ENCODE measurements at places on chromosomes 2 and 18.

GRCh38 chr2:29227935-29228675, 112.9 kb downstream of the CLIP4 start:
- DNase-seq, result no peak

DNA sequence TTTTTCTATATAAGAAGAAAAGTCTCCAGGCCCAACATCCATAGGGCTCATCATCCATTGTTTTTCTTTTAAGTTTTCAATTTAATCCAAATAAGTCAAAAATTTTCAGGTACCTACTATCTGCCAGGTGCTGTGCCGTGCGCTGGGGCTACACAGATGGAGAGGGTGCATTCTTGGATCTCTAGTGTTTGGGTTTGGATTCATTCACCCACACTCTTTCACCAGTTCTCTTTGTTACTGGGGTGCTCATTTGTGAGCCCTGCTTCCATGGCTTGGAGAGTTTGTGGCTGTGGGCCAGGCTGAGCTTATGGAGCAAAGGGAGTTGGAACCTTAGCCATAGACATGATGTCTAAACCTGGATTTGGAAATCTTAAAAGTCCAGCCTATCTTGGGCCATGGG, 51.0 kb downstream of the CDK15 start:
- DNase-seq, result no peak

DNA sequence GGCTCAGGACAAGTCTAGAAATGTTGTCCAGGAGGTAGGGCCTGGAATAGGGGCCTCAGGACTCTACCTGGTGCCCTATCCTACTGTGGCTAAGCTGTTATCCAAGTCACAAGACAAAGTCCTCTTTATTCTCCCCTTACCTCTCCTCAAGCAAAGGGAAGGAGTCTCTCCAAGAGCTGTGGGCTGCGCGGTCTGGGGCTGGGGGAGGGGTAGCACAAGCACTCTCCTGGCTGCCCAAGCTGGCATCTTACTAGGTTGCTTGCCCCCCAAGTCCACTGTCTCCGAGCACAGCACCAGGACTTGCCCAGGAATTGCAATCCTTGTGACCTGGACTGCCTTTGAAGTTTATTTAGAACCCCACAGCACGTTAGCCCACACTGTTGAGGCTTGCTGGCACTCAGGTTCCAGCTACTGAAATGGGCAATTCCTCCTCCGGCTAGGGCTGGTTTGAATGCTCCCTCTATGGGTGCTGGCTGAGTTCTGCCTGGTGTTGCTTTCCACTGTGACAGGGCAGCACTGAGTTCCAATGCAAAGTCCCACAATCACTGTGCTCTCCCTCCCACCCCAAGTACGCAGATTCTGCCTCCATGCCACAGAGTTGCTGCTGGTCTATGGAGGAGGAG, 18.5 kb downstream of the DHRS9 start:
- DNase-seq, result no peak

DNA sequence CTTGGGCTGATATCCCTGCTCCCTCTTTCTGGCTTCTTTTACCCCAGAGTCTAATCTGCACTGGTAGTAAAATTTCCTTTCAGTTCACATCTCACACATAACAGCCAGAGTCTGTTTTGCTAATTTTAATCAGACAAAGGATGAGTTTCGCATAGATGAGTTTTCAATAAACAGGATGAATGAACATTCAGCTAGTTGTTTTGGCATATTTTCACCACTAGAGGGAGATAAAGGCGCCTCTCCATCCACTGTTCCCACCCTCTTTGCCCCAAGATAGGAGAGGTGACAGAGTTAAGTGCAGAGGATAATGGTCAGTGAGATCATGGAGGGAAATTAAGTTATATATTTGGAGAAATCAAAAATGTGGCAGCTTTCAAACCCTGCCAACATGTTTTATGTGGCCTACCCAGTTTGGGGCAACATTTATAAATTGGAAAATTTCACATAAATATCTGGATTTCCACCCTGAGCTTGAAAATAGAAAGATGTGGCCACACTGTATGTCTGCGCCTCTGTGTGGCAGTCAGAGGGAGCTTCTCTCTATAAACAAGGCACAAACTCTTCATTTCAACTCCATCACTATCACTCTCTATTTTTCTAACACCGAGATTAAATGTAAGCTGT, 48.5 kb upstream of the DTNA start:
- DNase-seq, result no peak

DNA sequence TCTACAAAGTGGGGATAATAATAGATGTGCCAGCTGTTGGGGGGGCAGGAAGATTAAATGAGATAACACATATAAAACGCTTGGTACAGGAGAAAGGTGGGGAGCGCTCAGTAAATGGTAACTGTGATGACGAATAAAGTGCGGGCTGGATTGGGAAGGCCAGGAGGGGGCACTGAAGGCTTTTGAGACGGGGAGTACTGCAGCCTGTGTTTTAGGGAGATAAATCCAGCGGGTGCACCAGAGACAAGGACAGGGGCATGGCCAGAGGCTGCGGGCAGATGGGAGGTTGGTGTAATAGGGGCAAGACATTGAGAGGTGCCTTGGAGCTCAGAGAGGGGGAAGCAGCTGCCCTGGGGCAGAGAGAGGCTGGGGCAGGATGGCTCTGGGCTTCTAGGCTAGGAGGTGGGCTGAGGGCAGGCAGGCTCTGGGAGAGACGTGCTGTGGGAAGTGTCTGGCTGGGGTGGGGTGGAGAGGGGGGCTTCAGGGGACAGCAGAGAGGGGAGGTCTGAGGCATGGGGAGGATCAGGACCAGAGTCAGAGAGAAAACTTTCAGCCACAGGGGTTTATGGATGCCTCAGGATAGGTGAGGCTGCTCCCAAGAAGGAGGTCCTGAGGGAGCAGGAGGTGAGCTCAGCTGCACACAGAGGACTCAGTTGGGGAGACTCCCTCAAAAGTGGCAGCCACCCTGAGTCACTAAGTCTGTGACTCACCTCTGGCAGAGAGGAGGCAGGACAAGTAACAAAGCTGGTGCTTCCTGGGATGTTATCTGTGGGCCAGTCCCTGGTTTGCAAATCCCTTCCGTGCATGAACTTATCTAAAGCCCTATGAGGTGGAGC, 18.8 kb downstream of the TEX44 start:
- no peak for DNase-seq

GRCh38 chr2:171158036-171158789, 2.5 kb downstream of the TLK1 start:
- DNase-seq, result no peak

DNA sequence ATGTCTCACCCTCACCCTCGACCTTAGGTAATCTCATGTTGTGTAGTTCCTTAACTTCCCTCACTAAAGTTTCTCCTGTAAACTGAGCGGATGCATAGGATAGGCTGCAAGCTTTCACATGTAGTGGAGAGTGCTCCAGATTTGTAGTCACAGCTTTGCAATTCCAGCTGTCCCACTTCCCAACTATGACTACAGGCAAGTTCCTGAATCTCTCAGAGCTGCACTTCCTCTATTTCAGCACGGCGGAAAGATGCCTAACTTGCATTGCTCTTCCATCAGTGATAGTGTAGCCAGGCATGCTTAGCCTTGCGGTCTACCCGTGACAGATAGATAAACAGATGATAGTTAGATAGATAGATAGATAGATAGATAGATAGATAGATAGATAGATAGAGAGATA, 183.1 kb upstream of the CCDC68 start:
- no peak for DNase-seq

- DNase-seq, result no peak
These were observed 51.2 kb downstream of the SLC4A5 start for GRCh38 chr2:74291886-74292621.

GRCh38 chr18:65737471-65737955, 13.3 kb upstream of the CDH7 start:
- DNase-seq, result no peak

GRCh38 chr2:9919512-9919911, 32.0 kb upstream of the GRHL1 start:
- no peak for DNase-seq

DNA sequence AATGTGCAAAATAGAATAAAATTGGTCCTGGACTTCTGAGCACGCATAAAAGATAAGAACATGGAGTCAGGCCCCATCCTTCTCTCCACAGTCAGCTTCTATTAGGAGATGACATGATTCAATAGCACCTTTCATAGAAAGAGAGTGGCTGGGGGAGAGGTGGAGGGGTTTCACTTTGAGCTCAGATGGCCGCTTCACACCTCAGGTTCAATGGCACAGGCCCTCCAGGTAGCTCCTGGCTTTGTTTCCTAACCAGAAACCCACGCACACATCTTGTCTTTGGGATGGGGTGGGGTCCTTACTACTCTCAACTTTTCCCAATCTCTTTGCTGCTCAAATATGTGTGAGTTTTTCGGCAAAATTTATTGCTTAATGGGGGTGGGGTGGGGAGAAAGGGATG, 332.3 kb downstream of the CLIP4 start:
- DNase-seq, result no peak

DNA sequence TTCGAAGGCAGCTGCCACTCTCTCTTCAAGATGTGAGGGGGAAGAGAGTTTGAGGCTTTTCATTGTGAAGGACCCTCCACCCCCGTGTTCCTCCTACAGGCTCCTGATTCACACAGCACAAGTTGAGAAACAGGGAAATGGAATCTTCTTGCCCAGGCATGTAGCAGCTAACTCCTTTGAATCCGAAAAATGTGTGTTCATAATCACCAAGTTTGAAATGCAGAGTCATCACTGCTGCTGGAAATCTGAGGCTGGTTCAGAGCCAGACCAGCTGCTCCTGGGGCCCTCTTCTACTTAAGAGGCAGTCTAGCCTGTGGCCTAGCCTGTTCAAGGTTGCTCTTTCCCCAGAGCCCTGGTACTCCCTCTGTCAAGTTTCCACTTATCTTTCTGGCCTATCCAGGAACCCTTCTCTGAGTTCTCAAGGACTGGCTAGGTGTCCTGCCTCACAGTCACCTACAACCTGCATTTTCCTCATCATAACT, 166.4 kb downstream of the TMEM247 start:
- DNase-seq, result no peak

DNA sequence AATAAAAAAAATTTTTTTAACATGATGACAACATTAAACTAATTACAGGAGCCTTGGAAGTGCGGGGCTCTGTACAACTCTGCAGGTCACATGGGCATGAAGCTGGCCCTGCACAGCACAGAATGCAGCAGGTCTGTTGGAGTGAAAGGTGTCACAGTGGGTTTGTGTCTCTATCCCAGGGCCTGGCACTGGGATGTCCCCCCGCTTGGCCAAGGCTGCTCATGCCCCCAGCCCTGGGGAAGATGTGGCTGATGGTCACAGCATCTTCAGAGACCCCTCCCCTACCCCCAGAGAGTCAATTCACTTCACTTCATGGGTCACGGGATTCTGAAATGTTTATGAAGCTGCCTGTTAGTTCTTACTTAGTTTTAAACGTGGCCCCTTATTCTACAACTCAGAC, 95.9 kb upstream of the TAF1B start:
- DNase-seq, result no peak

- no peak for DNase-seq
These were observed 43.6 kb upstream of the ZNF804A start for GRCh38 chr2:184554736-184555135.

DNA sequence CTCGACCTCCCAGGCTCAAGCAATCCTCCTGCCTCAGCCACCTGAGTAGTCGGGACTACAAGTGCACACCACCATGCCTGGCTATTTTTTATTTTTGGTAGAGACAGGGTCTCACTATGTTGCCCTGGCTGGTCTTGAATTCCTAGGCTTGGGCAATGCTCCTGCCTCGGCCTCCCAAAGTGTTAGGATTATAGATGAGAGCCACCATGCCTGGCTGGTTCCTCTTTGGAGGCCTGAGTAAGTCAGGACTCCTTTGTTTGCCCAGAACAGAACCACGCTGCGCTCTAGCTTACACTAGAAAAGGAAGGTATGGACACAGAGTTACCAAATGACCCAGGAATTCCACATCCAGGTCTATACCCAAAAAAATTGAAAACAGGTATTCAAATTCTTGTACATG, 135.9 kb upstream of the SLC1A4 start:
- DNase-seq, result no peak

- no peak for DNase-seq
These were observed 11.5 kb upstream of the BIN1 start for GRCh38 chr2:127118467-127118866.
